Activated T-helper 1 cell treated with Interleukin-2 at 50 U/mL for 16 hours (primary cell): ENCODE measurements at places on chromosomes 2 and 18.

DNA sequence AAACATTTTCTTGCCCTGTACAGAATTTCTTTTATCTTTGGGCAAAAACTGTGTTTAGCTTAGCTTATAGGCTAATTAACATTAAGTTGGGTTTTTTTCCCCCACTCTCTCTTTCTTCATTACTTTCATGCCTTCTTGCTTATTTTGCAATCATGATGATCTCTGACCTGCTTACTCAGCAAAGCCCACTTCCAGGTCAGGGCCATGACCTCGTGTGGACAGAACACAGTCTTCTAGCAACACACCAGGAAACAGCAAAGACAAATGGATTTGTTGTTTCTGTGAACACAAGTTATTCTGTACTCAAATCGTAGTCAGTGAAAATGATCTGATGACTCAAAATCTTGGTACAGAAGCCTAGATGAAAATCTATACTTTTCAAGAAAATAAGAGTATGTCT lies 60.7 kb downstream of the SPATS2L start:
- no peak for DNase-seq

DNA sequence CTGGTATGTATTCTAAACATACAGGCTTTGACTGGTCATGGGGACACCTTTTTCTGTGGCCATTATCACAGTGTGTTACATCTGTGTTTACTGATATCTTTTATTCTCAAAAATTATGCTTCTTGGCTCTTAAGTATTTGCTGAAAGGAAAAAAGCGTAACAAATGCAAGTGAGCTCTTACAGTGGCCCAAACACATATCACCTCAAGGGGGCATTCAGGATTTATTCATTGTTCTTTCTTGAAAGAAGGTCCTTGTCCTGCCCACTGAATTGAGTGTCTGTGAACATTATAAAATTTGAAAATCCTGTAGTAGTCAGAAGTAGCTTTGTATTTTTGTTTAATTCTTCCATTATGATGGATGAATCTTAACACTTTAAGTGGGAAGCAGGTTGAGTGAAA lies 454.5 kb downstream of the XIRP2 start:
- DNase-seq: no peak

DNA sequence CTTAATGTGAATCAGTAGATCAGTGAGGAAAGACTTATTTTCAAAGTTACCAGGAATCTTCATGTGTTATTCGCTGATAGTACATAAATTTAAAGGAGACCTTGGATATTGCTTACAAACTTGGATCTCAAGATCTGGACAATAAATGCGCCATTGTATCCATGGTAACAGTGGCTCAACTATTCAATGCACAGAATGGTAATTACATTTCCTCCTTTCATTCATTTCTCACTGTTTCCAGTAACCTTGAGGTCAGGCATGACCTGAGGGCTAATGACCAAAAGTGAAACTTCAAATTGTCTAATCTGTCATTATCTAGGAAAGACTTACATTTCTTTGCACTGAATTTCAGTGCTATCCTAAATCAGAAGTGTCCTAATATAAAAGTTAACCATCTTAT lies 8.1 kb downstream of the LRP2 start:
- DNase-seq: no peak

DNA sequence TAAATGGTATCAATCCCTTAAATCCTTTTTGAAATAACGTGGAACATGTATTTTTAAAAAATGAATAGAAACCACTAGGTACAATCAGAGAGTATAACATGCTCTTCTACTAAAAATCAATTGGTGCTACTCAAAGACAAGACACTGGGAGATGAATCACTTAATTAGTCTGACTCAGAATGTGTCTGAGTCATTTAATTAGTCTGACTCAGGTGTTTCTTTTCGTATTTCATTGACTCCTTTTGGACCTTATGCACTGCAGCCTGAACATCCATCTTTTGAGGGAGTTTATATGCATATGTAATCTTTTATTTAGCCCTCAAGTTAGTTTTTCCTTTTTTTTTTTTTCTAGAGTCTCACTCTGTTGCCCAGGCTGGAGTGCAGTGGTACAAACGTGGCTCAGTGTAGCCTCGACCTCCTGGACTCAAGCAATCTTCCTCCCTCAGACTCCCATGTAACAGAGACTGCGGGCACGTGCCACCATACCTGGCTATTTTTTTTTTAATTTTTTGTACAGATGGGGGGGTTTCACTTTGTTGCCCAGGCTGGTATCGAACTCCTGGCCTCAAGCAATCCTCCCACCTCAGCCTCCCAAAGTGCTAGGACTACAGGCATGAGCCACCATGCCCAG lies 26.5 kb downstream of the PPP4R3B start:
- DNase-seq: no peak

GRCh38 chr18:67301592-67301991 lies 214.9 kb downstream of the DSEL start:
- no peak for DNase-seq

DNA sequence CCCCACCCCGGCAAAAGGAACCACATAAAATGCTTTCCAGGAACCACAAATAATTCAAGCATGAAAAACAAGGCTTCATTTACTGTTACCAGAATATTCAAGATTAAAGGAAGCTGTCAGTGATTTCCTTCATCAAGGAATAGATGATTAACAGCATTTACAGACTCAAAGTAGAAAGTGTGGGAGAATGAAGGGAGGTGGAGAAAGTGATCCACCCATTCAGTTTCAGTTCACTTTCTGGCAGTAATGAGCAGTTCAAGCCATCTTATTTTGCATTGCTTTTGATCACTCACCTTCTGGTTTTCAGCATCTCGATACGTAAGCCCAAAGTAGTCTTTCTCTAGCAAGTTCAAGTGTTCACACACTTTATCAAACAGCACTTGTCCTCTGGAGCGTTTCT lies 99.0 kb downstream of the EPB41L3 start:
- DNase-seq: no peak

DNA sequence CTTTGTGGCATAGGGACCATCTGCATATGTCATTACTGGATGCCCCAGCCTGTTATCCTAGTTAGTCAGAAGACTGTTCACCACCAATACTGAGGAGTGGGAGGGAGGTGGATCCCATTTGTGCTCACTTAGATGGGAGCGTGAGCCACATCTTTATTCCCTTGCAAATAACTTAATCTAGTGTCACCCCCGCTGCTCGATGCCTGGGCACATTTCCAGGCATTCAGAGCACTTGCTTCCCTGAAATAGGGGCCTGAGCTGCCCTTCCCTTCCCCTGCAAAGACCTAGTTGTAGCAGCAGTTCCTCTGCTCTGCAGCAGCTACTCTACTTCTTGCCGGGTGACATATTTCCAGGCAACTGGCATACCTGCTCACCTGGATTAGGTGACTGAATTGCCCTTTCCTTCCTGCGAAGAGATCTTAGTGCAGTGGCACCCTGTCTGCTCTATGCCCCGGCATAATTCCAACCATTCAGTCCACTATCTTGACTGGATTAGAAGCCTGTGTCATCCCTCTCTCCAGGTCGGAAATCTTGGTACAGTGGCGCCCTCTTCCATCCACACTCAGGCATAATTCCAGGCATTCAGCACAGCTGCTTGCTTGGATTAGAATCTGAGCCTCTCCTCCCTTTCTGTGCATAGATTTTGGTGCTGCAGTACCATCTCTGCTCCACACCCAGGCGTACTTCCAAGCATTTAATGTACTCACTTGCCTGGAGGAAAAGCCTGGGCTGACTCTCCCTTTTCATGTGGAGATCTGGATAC lies 1389.1 kb upstream of the TMEFF2 start:
- DNase-seq: no peak

- DNase-seq: no peak
Measured at GRCh38 chr18:25503567-25504081, 151.7 kb upstream of the ZNF521 start.

- no peak for DNase-seq
Measured at GRCh38 chr2:21939967-21940366, 816.2 kb downstream of the TDRD15 start.

- no peak for DNase-seq
Measured at GRCh38 chr2:191650896-191651773, 26.8 kb upstream of the NABP1 start.
